Fibroblast of pulmonary artery (primary cell): ENCODE measurements at places on chromosomes 13 and 19.
A peak's percentile ranks its signal among the peaks of the same experiment; 100 is the strongest.

GRCh38 chr13:40187841-40188591 is 478.4 kb downstream of the FOXO1 start:
- no peak for DNase-seq

GRCh38 chr13:33328701-33329100 is 43.1 kb upstream of the STARD13 start:
- DNase-seq, result peak; percentile 24

- no peak for DNase-seq
Observed at GRCh38 chr19:4588291-4588761, 28.8 kb upstream of the SEMA6B start.

- DNase-seq, result no peak
Observed at GRCh38 chr19:47754206-47755064, 9.1 kb downstream of the NOP53 start.

DNA sequence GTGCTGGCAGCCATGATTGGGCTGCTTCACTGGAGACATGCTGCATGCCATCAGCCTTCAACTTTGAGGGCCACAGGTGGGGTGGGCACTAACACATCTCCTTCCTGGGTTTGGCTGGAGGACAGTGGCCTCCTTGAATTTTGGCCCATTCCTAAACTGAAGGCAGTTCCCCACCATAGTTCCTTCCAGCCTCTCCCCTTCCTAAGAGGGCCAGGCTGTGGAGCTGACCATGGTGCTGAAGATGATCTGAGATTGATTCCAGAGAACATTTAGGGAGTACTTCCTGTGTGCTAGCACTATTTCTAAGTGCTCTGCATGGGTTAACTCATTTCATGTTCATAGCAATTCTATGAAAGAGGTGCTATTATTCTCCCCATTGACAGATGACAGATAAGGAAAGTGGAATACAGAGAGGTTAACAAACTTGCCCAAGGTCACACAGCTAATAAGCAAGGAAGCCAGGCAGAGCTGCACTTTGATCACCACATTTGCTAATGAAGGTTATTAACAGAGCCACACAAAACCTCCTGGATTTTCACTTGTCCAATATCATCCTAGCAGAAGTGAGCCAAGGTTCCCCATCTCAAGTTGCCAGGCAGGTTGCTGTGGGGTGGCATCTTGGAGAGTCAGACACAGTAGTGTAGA is 175.3 kb downstream of the ZIC5 start:
- peak; percentile 47 for DNase-seq

DNA sequence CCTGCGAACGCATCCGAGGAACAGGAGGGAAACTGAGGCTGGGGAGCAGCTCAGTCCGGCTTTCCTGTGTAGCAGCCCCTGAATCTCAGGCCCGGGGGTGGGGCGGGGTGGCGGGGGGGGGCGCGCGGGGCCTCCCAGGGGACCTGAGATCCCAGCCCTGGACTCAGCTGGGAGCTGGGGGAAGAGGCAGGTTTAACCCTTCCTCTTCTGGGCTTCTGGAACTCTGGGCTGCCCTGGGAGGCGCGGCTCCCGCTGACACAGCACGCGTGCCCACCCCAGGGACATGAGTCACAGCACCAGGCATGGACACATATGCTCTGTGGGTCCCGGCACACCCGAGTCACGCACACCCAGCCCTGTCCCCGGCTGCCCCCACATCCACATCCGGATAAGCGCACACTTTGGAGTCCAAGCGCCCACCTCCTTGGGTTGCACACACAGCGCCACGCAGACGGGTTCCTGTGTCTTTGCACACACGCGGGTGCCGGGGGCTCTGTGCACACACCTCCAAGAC is 3.5 kb upstream of the CIRBP start:
- DNase-seq, result peak; percentile 66

- no peak for DNase-seq
Observed at GRCh38 chr13:39037410-39037879, 444 bp downstream of the PROSER1 start.

GRCh38 chr13:64540976-64541375 is 2689.2 kb downstream of the PCDH9 start:
- DNase-seq, result no peak

- no peak for DNase-seq
Observed at GRCh38 chr19:46902402-46902766, 41.6 kb downstream of the ARHGAP35 start.

DNA sequence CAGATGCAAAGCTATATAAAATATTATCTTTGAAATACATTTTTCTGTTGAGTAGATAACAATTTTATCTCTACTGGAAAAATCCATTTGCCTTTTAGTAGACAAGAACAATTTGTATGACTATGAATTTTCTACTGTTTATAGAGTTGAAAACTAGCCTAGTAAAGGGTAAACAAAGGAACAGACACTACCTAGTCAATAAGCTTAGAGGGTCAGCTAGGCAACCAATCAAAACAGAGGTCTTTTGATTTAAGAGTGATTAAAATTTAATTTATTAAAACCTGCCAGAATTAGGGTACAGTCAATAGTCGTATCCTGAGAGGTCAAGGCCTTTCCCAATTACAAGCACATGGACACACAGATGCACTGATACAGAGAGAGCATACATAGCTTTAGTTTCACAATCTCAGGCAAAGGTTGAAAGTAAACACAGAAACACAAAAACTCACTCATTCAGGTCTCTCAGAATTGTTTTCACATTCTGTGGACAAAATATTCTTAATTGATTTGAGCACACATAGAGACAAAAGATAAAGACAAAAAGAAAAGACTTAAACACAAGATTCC is 24.5 kb upstream of the GPC6 start:
- DNase-seq, result no peak

- no peak for DNase-seq
Observed at GRCh38 chr19:57667228-57667627, 1.5 kb upstream of the ZSCAN4 start.

GRCh38 chr19:11164296-11164695 is 8.7 kb upstream of the SPC24 start:
- DNase-seq, result no peak

- DNase-seq, result no peak
Observed at GRCh38 chr13:75486146-75487062, 4.4 kb upstream of the TBC1D4 start.

DNA sequence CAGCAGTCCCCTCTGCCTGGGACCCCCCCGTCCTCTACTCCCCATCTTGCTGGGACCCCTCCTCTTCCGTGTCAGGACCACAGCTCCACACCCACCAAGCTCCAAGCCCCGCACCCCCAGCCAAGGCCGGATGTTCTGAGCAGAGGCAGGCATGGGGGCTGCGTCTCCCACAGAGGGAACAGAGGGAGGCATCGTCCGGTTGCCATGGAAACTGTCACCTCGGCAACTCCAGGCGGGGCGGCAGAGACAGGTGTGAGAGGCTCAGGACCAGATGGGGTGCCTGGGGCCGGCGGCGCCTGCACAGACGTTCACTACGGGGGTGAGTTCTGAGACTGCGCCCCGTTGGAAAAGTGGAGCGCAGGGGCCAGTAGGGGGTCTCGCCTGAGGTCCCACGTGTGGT is 5.4 kb downstream of the RNU6-9 start:
- DNase-seq, result no peak

- DNase-seq, result no peak
Observed at GRCh38 chr19:39870171-39870971, 24.2 kb upstream of the FBL start.

DNA sequence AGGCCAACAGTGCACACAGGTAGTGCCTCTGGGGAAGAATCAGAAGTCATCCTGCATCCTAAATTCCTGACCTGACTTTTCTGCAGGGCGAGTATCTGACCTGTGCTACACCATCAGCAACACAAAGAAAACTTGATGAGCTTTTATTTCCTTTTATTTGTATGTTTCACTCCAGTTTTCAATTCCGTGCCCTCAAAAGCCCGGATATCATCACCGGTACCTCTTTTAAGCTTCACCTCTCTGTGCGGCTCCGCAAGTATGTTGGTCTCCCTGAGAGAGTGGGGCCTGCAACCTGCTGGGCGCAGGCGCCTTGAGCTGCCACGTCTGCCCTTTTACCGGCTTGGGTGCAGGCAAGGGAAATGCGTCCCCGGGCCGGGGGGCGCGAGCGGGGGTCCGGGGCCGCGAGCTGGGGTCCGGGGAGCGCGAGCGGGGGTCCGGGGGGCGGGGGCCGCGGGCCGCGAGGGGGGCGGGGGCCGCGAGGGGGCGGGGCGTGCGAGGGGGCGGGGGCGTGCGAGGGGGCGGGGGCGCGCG is 4.3 kb upstream of the DUXA start:
- peak; percentile 35 for DNase-seq

GRCh38 chr13:33637978-33638743 is 179.8 kb upstream of the RFC3 start:
- DNase-seq, result peak; percentile 53

GRCh38 chr13:108595436-108596274 is 33.8 kb upstream of the MYO16 start:
- DNase-seq, result no peak

GRCh38 chr19:8340341-8341096 is 2.5 kb downstream of the KANK3 start:
- peak; percentile 55 for DNase-seq

GRCh38 chr19:16599655-16600346 is 27.6 kb upstream of the SLC35E1 start:
- no peak for DNase-seq

- no peak for DNase-seq
Observed at GRCh38 chr13:36436811-36437210, 4.5 kb downstream of the CCNA1 start.

DNA sequence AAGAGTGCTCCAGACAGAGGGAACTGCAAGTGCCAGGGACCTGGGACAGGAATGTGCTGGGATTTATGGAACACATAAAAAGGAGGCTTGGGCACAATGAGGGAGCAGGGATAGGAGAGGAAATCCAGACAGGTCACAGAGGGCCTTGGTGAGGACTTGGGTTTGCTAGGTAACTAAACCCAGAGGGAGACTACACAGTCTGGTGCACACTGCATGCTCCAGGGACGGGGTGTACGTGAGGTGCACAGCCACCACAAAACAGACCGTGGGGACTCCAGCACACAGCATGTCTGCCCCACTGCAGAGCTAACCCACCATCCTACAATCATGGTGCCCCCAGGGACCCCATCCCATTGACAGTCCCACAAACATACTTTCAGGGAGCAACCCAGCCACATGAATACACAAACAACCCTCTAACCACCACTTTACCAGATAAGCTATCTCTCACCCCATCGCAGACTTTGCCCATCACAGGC is 5.5 kb upstream of the ZFP36 start:
- no peak for DNase-seq

DNA sequence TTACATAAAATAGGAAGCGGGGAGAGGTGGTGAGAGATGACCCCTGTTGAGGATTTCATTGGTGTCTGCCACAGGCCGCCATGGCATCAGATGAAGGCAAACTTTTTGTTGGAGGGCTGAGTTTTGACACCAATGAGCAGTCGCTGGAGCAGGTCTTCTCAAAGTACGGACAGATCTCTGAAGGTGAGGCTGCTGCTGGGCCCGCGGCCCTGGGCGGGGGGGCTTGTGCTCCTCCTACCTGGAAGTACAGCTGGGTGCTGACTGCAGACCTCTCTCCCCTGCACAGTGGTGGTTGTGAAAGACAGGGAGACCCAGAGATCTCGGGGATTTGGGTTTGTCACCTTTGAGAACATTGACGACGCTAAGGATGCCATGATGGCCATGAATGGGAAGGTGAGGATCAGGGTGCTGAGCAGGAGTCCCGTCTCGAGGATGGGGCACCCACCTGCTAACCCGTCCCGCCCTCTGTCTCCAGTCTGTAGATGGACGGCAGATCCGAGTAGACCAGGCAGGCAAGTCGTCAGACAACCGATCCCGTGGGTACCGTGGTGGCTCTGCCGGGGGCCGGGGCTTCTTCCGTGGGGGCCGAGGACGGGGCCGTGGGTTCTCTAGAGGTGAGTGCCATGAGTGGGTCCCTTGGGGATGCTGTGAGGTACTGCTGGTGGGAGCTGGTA is 1.9 kb downstream of the CIRBP start:
- no peak for DNase-seq

DNA sequence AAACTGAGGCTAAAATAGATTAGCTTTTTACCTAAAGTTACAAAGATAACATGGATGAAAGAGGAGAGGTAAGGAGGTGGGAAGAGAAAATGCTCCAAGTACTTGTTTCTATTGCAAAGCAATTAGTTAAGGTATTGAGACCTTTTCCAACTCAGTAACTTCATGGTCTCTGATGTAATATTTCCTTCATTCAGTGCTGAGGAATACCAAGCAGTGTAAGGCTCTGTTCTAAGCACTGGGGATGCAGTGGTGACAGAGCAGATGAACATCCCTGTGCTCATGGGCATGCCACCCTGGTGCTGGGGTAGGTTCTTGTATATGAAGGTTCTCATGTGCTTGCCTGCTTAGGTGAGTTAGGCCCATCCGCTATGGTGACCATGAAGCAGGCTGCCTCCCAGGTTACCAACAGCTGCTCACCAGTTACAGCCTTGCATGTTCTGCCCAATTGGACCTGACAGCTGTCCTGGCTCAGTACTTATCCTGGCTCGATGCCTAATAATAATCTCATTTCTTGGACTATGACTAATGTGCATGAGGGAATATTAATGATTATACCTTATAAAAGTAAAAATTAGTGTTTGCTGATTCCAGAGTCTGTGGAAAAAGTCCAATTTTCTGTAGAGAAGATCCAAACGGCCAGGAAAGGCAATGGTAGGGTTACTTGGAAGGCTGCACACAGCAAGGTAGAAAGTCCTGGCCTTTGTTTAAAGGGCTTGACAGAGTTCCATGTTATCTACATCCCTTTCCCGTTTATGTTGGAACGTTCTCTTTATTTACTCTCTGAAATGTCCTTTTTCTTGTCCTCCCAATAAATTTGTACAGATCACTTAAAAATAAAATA is 48.3 kb downstream of the LATS2 start:
- peak; percentile 58 for DNase-seq

DNA sequence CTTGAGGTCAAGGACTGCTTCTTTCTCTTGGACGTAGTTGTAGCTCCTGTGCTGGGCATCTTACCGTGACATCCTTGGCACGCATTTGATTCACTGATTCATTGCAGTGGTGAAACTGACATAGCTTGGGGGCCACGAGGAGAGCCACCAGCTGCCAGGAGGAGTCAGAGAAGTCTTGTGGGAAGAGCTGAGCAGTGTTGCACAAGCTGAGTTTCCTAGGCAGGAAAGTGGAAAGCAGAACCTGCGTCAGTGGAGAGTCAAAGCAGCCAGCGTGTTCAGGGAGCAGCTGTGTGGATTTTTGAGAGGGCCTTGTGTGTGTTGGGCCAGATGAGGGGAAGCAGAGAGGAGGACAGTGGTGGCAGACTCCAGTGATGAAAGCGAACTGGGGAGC is 5.3 kb upstream of the GPR183 start:
- DNase-seq, result peak; percentile 72

DNA sequence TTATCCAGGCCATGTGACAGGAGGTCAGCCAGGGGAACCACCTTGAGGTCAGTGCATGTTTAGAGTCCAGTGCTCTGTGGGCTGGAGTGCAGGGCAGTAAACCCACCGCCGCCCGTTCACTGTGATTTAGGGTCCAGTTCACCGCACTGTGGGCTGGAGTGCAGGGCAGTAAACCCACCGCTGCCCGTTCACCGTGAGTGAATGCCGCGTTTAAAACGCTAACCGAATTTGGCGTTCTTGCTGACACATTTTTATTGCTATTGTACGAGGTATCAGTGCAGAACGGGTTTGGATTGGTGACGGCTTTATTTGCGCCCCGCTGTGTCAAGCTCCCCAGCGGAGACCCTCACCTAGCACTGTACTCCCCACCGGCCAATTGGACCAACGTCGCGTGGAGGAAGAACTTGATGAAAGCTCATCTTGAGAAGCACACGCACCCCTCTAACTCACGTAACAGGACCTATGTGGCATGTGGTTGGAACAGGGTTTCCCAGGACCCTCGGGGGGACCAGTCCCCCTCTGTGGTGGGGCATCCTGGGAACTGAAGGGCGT is 27.9 kb downstream of the C13orf46 start:
- no peak for DNase-seq
